NCI-H1930 (cell line): ENCODE measurements at places on chromosomes 12 and 14.

- DNase-seq: no peak
Measured at GRCh38 chr12:105368047-105368646, 37.7 kb downstream of the C12orf75 start.

DNA sequence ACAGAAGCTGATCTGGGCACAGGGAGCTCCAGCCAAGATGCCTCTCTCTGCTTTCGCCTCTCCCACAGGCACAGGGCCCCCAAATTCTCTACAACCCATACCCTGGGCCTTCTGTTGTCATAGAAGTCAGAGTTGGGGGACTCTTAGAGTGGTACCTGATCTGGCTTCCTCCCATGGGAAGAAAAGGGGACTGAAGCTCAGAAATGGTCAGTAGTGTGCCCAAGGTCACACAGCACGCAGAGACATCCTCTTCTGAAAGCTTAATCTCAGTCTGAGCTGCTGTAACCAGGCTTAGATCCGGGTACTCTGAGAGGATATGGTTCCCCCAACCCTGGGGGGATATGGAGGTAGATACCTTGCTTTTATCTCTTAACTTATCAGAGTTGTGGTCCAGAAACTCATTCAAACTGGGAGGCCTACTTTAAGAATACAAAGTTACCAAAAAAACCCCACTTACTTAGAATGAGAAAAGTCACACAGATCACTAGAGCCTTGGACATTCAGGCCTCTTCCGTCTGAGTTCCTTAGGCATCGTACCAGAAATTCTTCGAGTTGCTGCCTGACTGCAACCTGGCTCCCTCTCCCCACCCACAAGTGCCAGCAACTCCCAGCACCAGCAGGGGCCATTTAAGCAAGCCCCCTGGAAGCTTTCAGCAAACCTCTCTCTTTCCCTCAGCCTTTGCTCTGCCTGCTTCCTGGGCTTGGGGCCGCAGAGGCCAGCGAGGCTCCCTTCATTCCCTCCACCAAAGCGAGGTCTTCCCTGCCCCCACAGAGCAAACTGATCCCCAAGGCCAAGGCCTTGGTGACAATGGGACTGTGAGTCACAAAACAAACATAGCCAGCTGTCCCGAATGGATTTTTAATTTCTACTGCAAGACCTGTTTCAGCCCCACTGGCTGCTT, 13.9 kb downstream of the KRT7 start:
- no peak for DNase-seq

DNA sequence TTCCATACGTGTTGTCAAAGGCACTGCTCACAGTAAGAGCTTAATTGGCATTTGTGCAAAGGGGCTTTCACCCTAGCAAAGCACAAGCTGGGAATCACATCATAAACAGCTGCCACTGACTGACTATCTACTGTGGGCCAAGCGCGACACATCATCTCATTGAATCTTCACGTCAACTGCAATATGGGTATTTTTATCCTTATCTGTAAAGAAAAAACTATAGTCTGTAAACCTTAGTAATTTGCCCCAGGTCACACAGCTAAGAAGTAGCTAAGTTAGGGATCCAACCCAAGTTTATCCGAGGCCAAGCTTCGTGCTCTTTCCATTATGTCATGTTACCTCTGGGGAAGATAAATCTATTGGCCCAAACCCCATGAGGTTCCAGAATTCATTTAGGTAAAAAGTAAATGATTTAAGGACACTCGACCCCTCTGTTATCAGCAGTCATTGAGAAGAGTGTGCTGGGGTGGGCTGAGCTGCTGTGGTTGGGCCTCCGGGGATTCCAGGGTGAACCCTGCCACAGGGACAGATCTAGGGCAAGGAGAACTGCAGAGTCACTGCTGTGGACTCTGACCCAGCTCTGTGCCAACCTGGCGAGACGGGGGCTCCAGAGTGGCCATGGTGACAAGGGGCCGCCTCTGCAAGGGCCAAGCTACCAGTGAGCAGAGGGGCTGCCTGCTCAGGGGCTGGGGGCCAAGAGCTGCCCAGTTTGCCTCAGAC, 27.6 kb downstream of the NCKAP5L start:
- DNase-seq: no peak

- DNase-seq: no peak
Measured at GRCh38 chr12:111745211-111745610, 21.5 kb upstream of the ALDH2 start.
